COR-L47 (cell line): ENCODE measurements at places on chromosomes 5 and 9.

GRCh38 chr5:14748180-14748900 lies 83.8 kb downstream of the OTULIN start:
- no peak for DNase-seq

GRCh38 chr5:125047871-125048270 lies 301.4 kb upstream of the ZNF608 start:
- no peak for DNase-seq

DNA sequence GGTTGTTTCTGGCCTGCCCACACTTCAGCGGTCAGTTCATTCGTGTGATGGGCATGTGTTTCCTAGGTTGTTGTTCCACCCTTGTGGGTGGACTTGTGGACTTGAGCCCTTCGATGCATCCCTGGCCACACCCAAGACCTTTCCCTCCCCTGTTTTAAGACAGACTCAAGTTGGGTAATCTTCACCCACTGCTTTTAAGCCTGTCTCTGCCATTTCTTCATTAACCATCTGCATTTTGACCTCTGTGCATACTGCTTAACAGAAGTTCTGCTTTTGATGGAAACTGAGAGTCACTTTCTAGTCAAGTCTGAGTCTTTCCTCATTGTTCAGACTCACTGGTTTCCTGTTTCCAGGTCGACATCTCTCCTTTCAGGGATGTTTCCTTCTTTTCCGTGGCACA lies 233.7 kb downstream of the ARHGEF28 start:
- no peak for DNase-seq

DNA sequence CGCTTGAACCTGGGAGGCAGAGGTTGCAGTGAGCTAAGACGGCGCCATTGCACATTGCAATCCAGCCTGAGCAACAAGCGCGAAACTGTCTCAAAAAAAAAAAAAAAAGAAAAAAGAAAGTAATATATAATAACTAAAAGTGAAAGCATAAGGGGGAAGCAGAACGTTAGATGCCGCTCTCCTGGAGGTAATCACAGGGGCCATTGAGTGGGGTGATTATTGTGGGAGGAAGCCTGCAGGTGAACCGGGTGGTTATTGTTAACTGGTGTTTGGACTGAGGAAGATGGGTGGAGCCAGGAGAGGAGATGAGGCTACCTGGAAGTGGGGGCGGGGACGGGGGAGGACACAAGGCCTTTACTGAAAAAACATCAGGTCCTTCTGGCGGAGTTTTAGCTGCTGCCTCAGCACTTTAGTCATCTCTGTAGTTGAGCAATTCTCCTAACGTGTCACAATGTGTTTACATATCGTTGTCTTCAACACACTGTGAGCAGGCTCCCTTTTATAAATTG lies 5.3 kb upstream of the TJP2 start:
- DNase-seq, result peak; percentile 35

GRCh38 chr9:90325913-90326653 lies 316.5 kb downstream of the DIRAS2 start:
- no peak for DNase-seq

- no peak for DNase-seq
Measured at GRCh38 chr5:88438006-88438405, 169.4 kb upstream of the TMEM161B start.

DNA sequence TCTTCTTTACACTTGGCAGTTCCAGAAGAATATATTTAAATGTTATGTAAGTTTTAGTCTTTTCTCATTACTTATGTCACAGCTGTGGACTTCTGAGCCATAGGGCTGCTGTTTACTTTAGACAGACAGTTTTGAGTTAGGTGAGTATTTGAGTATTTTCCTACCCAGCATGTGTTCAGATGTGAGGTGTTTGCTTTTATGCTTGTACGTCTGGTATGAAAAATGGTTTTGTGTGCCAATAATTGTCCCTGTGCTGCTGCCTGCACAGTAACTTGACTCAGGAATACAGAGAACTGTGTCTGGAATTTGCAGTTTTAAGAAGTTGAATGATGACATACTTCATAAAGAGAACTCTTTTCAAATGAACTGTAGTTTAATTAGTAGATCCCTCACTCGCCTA lies 20.8 kb downstream of the MEGF10 start:
- peak; percentile 53 for DNase-seq

GRCh38 chr5:139848508-139849100 lies 53.0 kb downstream of the PSD2 start:
- DNase-seq, result no peak

GRCh38 chr5:140794595-140795258 lies at the start of gene PCDHA2:
Gene PCDHA2, plus strand, starts transcription at chr5:140794852.
- DNase-seq, result no peak

- no peak for DNase-seq
Measured at GRCh38 chr9:85212887-85213286, 528.9 kb downstream of the AGTPBP1 start.

DNA sequence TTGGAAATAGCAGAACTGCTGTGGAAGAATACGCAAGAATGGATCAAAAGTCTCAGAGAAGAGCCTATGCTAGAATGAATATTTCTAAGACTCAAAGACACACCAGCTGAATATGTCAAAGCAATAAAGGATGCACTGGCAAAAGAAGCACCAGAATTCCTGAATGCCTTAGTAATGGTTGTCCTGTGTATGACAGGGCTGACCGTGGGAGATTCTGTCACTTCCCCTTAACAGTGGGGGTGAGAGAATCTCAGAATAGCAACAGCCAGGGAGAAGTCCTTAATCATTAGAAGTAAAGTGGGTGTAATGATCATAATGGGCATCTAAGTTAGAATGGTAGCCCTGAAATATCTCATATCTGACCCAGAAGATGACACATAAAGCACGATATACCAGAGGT lies 14.6 kb upstream of the PRR16 start:
- DNase-seq, result no peak

DNA sequence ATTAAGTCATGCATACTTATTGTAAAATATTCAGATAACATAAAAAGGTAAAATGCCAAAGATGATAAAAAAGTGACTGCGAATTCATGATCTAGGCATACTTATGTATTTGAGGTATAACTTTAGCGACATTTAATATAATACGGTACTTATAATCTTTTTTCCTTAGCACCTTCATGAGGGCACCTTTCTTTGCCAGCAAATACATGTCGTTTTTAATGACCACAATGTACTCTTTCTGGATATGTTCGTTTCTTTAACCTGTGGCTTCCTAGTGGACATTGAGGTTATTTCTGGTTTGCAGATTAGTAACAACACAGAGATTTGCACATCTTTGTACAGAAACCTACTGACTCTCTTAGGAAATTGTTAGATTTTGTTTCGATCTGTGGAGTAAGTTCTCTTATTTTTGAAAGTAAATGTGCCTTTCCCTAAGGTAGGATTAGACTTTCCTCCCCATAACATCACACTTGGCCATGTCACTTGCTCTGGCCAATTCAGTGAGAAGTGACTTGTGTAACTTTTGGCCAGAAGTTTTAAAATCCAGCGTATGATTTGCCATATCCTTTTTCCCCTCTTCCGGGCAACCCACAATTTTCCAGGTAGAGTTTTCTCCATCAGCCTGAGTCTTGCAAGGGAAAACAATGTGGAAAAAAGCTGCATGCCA lies 24.4 kb downstream of the ANKRD33B start:
- DNase-seq, result no peak

- no peak for DNase-seq
Measured at GRCh38 chr5:34632807-34633422, 23.2 kb upstream of the RAI14 start.

GRCh38 chr5:80967500-80968181 lies 7.5 kb downstream of the RASGRF2 start:
- DNase-seq, result peak; percentile 3

DNA sequence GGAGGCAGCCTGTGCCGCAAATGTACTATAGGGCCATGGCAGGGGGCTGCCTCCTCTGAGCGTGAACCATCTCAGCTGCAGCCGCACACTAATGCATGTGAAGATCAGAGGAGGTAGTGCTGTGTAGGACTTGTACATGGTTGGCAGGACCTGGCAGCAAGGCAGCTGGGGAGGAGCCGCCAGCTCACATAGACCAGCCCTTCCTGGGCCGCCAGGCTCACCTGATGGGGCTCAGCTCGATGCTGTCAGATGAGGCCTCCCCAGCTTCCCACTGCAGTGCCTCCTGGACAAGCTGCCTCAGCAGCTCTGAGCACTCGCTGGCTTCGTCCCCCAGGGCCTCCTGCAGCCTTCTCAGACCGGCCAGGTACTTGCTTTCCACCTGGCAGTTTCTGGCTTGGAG lies 18.0 kb upstream of the CORO2A start:
- no peak for DNase-seq

GRCh38 chr5:74275171-74275992 lies 365.1 kb downstream of the ENC1 start:
- DNase-seq, result no peak

DNA sequence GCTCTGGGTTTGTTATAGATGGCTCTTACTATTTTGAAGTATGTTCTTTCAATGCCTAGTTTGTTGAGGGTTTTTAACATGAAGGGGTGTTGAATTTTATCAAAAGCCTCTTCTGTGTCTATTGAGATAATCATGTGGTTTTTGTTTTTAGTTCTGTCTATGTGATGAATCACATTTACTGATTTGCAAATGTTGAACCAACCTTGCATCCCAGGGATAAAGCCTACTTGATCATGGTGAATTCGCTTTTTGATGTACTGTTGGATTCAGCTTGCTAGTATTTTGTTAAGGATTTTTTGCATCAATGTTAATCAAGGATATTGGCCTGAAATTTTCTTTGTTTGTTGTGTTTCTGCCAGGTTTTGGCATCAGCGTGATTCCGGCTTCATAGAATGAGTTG lies 25.5 kb downstream of the CCDC180 start:
- no peak for DNase-seq

DNA sequence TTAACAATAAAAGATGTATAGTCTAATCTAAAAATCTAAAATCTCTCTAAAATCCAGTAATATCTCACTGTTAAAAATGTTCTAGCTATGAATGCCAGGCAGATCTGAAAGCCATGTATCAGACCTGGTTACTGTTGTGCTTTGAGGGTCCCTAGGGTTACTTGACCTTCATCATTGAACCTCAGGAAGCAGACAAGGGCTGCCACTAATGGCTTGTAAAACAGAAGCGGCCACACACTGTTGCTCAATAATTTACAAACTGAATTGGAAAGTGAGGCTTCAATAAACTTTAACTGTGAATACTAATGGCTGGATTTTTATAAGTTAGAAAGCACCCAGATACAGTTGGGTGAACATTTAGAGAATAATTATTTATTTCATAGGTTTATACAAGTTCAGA lies 198.0 kb upstream of the RPS23 start:
- no peak for DNase-seq

DNA sequence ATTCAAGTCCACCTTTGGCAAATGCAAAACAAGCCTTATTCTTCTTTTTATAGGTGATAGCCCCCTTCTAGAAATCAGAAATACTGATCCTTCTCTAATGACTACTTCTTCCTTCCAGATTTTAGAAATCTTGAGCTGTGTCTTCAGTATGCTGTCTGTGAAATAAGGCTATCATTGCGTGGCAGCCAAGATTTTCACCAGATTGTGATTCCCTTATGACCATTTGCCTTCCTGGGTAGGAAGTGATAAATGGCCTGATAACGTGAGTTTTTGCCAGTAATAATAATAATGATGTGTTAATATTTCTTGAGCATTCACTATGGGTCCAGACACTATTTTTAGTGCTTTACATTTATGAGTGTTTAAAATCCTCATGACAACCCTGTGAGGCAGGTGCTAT lies 80.9 kb downstream of the PIP5K1B start:
- no peak for DNase-seq

GRCh38 chr9:757246-757881 lies 84.1 kb upstream of the DMRT1 start:
- no peak for DNase-seq

- peak; percentile 60 for DNase-seq
Measured at GRCh38 chr5:107809201-107810034, 138.7 kb upstream of the EFNA5 start.

GRCh38 chr5:102975457-102976182 lies 144.3 kb downstream of the GIN1 start:
- DNase-seq, result no peak

GRCh38 chr5:136754216-136754615 lies 388.9 kb upstream of the TRPC7 start:
- no peak for DNase-seq

GRCh38 chr5:5369051-5369605 lies 53.3 kb upstream of the ICE1 start:
- DNase-seq, result no peak

- DNase-seq, result no peak
Measured at GRCh38 chr5:128749136-128749898, 211.3 kb upstream of the FBN2 start.

GRCh38 chr5:147853372-147853987 lies 22.0 kb upstream of the SPINK1 start:
- DNase-seq, result no peak

GRCh38 chr9:33172256-33173238 lies 5.4 kb upstream of the B4GALT1 start:
- no peak for DNase-seq

DNA sequence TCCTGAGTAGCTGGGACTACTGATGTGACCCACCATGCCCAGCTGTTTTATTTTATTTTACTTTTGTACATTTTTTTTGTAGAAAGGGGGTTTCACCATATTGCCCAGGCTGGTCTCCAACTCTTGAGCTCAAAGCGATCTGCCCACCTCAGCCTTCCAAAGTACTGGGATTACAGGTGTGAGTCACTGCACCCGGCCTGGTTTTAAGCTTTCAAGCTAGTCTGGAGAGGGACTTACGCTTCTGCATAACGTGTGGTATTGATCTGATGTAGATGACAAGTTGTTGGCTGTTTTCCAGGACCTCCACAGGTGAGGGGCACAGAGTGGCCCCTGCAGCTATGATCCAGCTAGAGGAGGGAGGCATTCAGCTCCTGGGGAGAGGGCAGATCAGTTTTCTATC lies 6.8 kb upstream of the CCL21 start:
- DNase-seq, result no peak

GRCh38 chr9:137975527-137975913 lies 97.9 kb downstream of the CACNA1B start:
- DNase-seq, result no peak

DNA sequence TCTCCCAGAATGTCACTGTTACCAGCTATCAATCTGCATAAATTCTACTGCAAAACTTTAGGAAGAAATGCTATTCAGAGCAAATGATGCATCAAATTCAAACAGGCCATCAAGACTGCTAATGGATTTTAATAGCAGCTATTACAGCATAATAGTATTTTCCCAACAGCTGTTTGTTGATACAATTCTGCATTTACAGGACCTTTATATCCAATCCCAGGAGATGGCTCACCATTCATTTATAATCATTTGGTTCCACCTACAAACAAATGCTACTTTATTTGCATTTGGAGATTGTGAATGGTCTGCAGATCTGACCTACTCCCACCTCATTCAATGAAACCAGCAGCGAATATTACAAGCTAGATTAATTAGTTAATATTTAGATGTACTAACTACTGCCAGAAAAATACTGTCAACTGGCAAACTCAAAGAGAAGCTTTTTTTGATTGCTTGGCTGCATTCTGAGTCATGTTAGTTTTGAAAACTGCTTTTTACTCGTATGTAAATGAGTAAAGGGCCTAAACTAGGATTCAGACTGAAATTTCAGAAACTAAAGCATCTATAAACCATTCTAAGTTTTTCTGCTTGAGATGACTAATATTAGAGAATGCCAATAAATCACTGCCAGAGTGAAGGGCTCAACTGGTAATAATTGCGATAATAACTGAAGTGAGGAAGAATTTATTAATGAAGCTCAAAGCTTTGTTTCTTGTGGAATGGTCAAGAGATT lies 7.1 kb upstream of the PCA3 start:
- DNase-seq, result peak; percentile 66
